ENCODE measurements at places on chromosomes 13 and 19.

DNA sequence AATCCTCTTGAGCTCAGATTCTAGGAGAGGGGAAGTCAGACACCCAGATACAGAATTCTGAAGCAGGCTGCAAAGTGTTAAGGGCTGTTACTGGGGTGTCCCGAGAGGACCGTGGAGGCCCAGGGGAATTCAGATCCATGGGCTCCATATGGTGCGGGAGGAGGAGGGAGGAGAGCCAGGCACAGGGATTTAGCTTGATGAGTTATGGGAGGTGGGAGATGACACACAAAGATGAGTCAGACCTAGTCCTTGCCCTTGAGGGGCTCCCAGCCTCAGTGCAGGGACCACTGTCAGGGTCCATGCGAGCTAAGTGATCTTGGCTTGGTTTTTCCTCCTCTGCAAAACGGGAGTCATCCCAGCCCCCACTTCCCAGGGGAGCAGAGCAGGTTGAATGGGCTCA is 14.4 kb upstream of the GIPR start:
- DNase-seq, result no peak

DNA sequence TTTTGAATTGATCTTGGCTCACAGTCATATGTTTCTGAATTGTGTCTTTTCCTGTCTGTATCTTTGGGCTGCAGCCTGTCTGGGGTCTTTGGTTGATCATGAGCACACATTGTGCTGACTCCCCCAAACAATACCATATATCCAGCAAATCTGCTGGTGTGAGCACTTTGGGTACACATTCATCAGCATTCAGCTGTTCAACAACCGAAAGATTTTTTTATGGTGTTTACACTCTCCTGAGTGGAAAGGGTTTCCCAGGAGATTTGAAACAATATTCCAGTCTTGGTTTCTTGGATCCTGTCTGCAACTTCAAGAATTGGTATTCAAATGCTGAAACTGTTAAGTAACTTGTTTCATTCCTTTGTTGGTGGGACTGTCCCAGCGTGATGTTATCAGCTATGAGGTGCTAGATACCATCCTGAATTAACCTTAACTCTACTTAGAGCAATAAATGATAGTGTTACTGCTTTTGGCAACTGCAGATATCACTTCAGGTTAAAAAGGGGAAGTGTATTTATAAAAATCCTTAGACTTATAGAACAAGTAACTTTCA is 78.4 kb upstream of the DIAPH3 start:
- DNase-seq, result peak; percentile 5

DNA sequence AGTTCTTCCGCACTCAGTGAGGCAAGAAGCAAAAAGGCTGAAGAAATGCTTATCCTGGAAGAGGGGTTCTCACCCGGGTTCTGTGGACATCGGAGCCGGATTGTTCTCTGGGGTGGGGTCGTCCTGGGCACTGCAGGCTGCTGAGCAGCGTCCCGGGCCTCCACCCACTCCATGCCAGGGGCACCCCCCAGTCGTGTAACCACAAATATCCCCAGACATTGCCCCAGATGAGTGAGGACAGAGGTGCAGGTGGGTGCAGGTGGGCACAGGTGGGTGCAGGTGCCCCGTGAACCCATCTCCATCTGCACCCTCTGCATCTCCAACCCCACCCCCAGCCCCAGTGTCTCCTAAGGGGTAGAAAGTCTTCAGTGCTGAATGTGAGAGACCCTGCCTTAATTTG is 67.5 kb downstream of the GNG7 start:
- DNase-seq, result no peak

GRCh38 chr19:48608798-48609263 is 2.3 kb downstream of the SPACA4 start:
- no peak for DNase-seq

- DNase-seq, result peak; percentile 87
Observed at GRCh38 chr13:59424661-59425060, 739.1 kb downstream of the DIAPH3 start.

DNA sequence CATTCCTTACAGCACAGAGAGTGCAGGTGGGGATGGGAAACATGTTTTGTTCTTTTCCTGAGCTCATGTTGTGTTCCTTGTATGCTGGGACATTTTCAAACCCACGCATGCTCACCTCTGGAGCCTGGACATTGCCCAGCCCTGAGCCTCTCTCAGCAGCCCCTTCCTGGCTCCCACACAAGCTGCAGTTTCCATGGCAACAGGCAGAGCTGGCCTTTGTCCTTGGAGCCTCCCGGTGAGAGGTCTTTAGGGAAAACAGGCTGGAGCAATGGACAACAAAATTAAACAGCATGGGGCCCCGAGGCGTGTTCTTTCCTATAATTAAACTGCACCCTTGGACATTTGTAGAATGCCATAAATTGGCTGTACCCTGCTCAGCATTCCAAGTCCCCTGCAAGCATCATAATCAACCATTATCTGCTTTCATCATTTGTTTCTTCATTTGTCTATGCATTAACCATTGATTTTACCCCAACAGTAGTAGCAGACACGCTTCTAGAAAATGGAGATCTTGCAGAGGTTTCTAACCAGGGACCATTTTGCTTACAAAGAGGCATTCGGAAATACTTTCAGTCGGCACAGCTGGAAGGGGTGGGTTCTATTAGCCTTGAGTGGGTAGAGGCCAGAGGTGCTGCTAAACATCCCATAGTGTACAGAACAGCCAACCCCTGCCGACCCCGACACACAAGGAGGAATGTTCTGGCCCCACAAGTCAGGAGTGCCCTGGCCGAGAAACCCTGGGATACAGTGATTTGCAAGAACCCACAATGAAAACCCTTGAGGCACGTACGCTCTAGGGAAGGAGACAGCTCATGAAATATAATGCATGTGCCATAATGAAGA is 133.4 kb upstream of the PEG3 start:
- DNase-seq, result peak; percentile 20

Measured in trophoblast cell (in vitro differentiated cells and primary cell).